ENCODE measurements at places on chromosomes 5 and 9.

DNA sequence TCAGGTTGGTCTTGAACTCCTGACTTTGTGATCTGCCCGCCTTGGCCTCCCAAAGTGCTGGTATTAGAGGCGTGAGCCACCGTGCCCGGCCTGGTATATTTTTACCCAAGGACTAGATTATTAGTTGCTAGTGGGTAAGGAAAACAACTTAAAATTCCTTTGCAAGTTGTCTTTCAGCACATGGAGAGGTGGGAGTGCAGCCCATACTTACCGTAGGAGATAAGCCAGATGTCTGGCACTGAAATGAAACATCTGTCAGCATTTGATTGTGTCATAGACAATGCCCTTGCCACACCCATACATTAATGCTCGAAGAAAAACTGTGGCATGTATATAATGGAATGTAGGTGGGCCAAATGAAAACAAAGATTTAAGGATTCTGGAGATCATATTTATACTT lies 36.6 kb upstream of the ANKH start:
- no peak for DNase-seq

GRCh38 chr5:168172760-168173223 lies 118.7 kb upstream of the WWC1 start:
- DNase-seq: no peak

GRCh38 chr9:123416176-123416575 lies 60.2 kb downstream of the CRB2 start:
- no peak for DNase-seq

DNA sequence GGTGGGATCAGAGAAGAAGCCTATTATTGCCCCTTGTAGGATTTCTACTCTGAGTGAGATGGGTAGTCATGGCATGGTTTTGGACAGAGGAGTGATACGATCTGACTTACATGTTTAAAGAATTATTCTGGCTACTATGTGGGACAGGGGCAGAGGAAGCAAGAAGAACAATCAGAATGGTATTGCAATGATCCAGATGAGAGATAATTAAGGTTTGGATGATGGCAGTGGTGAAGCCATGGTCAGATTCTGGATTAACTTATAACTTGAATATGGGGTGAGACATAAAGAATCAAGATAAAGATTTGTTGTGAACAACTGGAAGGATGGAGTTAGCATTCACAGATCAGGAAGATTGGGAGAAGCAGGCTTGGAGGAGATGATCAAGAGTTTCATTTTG lies 3.4 kb upstream of the HEMGN start:
- DNase-seq: no peak

DNA sequence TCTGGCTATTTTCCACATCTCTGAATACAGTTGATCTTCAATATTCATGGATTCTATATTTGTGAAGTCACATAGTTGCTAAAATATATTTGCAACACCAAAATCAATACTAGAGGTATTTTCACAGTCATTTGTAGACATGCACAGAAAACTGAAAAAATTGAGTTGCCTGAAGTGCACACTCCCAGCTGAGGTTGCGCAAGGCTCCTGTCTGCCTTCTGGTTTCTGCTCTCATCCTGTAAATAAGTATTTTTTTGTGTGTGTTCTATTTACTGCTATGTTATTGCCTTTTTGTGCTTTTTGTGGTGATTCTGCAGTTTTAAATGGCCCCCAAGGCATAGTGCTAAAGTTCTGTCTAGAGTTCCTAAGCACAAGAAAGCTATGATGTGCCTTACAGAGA lies 371.1 kb upstream of the GRAMD2B start:
- no peak for DNase-seq

DNA sequence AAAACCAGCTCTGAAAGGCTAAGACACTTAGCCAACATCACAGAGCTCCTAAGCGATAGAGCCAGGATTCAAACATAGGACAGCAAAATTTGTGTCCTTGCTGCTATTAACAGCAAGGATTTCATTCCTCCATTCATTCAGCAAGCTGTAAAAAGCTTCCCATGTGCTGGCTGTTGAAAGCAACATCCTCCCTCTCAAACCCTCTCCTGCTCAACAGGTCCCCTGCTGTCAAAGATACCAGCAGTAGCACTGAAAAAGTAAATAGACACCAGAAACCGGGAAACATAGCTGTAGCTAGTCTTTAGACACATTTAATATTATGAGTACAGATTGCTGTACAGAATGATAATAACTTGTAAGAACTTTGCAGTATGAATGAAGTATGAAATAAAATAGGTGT lies 52.6 kb upstream of the ADAMTSL1 start:
- no peak for DNase-seq

GRCh38 chr5:88741964-88742363 lies 141.0 kb downstream of the MEF2C start:
- DNase-seq: no peak

DNA sequence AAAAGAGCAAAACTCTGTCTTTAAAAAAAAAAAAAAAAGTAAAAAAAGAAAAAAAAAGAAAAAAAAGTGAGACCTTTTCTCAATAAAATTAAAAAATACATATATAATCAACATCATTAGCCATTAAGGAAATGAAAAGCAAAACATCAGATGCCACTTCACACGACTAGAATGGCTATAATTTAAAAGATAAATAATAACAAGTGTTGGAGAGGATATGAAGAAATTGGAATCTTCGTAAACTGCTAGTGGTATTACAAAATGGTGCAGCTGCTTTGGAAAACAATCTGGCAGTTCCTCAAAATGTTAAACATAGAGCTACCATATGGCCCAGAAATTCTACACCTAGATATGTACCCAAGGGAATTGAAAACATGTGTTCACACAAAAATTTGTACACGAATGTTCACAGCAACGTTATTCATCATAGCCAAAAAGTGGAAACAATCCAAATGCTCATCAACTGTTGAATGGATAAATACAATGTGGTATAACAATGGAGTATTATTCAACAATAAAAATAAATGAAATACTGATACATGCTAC lies 45.3 kb upstream of the SIL1 start:
- no peak for DNase-seq

GRCh38 chr9:117138231-117138630 lies 276.6 kb downstream of the ASTN2 start:
- DNase-seq: no peak

- DNase-seq: no peak
Measured at GRCh38 chr9:89149726-89150125, 28.9 kb downstream of the SHC3 start.

DNA sequence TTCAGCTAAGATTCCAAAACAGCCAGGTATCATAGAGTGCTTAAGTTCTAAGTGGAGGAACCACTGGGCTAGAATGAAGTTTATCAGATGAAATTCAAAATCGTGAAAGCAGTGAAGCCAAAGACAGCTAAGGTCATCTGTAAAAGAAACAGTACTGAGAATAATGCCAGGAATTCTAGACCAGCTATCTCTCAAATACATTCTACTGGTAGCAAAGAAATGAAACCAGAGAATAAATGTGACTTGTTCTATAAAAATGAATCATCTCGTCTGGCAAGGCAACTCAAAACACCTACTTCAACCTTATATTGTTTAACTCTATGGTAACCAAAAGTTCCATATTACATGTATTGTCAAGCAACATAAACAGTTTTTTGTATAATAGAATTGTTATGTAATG lies 51.3 kb upstream of the RGMB start:
- no peak for DNase-seq

- no peak for DNase-seq
Measured at GRCh38 chr9:85508616-85509015, 233.1 kb downstream of the AGTPBP1 start.

- no peak for DNase-seq
Measured at GRCh38 chr9:81030027-81030426, 659.3 kb downstream of the TLE1 start.

- DNase-seq: no peak
Measured at GRCh38 chr9:107020040-107020530, 157.1 kb downstream of the ZNF462 start.

DNA sequence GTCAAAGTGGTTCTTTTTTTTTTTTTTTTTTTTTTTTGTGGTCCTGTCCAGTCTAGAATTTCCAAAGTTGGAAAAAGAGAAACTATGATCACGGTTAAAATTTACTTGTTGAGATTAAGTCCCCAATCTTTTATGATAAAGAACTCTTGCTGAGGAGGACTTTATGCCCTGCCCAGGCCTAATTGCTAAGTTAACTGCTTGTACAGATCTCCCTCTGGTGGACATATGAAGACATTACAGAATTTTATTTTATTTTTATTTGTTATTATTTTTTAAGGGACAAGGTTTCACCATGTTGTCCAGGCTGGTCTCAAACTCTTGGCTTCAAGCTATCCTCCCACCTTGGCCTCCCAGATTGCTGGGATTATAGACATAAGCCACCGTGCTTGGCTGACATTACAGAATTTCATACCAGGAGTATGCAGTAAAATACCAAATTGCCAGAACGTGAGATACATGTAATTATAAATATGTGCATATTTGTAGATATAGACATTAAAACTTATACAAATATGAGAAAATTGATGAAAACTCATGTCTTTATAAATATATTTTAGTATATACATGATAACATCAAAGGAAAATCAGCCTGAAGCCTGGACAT lies 91.2 kb downstream of the RFK start:
- DNase-seq: no peak

- no peak for DNase-seq
Measured at GRCh38 chr9:114000671-114001409, 77.3 kb downstream of the AMBP start.

- DNase-seq: no peak
Measured at GRCh38 chr5:55227664-55228430, 732 bp upstream of the MCIDAS start.

DNA sequence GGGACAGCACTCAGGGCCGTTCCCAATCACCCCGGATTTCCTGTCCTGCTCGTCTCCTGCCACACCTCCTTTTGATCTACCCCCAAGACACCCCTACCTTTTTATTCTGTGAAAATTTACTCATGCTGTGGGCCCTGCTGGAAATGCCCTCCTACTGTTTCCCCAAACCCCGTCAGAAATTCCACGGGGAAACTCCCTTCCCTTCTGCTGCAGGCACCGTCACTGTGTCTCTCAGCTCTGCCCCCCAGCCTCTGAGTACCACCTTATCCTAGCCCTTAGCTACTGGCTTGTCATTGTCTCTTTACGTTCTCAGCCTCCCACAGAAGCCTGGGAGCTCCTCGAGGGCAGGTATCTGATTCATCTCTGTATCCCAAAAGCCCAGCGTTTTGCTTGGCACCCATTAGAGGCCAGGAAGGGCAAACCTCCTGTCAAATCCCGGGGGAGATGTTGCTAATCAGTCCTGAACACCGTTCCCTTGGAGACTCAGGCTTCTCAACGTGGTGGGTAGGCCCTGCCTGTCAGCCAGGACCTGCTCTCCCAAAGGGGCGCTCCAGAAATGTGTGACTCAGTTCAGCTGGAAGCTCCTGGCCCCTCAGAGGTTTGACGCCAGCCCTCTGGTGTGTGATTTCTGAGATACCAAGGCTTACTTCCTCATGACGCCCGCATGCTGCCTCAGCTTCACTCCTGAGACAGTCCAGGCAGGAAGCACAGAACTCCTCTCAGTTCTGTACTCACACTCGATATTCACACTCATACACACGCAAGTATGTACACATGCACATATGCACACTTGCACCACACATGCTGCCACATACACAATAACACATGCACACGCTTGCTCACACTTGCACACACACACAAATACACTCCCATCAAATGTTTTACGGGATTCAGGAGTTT lies 50.7 kb upstream of the GRHPR start:
- no peak for DNase-seq

DNA sequence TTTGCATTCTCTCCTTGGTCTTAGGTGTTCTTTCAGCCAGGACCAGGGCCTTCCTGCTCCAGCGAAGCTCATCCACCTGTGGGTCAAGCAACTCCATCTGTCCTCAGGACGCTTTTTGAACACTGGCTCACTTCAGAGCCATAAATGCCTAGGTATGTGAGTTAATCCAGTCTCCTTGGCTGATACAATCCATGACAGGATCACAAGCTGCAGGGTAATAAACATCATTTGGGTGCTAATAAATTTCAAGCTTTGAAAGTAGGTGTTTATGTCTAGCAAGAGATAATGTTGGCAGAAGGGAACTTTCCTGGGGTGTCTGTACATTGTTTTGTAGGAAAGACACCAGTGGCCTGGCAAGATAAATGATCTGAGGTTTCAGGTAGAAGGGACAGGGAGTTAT lies 159.2 kb upstream of the TUT7 start:
- no peak for DNase-seq

GRCh38 chr9:123607479-123607878 lies 251.5 kb downstream of the CRB2 start:
- DNase-seq: no peak

GRCh38 chr5:34722183-34722582 lies 66.1 kb downstream of the RAI14 start:
- DNase-seq: no peak

- DNase-seq: no peak
Measured at GRCh38 chr5:73827106-73827450, 201.1 kb downstream of the ARHGEF28 start.

DNA sequence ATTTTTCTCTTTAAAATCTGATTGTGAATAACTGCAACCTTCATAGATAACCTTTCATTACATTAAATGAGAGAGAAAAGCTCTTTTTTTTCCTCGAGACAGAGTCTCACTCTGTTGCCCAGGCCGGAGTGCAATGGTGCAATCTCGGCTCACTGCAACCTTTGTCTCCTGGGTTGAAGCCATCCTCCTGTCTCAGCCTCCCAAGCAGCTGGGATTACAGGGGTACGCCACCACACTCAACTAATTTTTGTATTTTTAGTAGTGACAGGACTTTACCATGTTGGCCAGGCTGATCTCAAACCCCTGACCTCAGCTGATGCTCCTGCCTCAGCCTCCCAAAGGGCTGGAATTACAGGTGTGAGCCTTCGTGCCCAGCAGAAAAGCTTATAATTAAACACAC lies 69.9 kb upstream of the ERBIN start:
- DNase-seq: no peak

DNA sequence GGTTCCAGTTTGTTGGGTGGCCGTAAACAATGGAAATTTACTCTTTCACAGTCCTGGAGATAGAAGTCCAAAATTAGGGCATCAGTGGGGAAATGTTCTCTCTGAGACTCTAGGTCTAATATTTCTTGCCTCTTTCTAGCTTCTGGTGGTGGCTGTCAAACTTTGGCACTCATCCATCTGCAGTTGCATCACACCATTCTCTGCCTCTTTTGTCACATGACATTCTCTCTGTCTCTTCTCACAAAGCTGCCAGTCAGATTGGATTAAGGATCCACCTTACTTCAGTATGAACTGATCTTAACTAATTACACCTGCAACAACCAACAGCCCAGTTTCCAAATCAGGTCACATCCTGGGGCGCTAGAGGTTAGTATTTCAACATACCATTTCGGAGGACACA lies 222.9 kb upstream of the FTMT start:
- DNase-seq: no peak

DNA sequence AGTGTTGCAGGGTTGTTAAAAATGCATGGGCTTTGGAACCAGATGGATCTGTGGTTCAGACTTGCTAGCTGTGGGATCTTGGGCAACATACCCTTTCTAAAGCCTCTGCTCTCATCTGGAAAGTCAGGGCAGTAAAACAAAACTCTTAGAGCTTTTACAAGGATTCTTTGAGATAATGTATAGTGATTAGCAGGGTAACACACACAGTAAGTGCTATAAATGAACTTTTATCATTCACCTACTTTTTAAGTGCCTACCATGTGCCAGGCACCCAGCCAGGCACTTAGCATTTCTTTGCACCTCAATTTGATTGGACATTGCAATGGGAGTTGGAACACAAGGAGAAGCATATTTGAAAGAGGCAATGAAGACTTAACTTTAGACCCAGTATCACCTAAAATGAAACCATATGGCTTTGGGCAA lies 208.6 kb upstream of the PAPPA start:
- DNase-seq: no peak

GRCh38 chr9:81729135-81729534 lies 39.8 kb upstream of the TLE1 start:
- no peak for DNase-seq

Measured in activated CD4-positive, CD25-positive, alpha-beta regulatory T cell treated with anti-CD3 and anti-CD28 coated beads, Interleukin-2, amount 50 U/mL, for 16 hours (primary cell).